Pulmonary artery endothelial cell (primary cell): ENCODE measurements at places on chromosomes 5 and 9.

DNA sequence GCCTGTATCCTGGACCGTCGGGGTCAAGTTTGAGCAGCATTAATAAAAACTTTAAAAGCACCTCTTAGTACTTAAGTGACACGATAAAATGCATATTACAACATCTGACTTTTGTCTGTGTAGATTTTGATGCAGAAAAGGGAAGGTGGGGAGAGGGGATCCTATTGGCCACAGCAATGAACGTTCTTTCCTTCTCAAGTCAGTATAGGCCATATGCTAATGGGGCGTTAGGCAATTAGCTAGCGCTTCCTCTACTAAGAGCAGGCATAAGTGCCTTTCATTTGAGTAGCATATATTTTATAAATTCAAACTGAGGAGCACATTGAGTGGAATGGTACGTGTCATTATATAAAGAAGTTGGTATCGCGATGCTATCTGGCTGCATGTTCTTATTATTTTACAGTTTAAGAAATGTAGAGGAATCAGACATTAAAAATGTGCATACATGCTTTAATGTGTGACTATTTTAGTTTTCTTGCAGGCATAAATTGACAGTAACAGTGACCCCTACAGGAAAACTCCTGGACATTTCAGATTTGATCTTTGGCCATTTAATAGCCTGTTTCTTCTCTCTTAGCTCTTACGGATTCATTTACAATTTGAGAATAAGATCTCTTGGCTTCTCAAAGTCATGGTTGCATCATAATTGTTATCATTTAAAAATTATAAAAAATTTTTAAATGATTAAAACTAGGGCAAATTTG, 1.1 kb upstream of the GNA14 start:
- DNase-seq = no peak

DNA sequence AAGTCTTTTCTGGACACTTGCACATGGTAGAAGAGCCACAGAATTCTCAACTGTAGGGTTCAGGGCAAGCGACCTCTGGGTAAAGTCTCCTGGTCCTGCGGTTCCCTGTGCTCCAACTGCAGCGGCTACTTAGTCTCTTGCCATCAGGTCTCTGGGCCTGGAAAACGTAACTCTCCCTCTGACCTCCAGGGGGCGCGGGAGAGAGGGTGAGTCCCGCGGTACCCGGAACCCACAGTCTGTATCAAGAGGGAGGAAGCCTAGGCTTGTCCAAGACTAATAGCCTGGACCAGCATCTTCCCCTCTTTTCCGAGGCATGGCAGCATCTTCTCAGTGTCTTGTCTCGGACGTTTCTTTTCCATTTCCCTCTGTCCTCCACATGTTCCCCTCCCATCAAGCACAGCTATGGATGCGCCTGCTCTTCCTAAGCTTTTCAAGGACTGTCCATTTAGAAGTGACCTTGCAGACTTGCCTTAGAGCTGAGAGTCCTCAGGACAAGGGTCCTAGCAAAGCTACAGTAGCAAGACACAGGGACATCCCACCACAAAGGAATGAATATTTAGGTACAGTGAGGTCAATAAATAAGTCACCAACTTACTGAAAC, 59.3 kb downstream of the FSTL4 start:
- DNase-seq = no peak

DNA sequence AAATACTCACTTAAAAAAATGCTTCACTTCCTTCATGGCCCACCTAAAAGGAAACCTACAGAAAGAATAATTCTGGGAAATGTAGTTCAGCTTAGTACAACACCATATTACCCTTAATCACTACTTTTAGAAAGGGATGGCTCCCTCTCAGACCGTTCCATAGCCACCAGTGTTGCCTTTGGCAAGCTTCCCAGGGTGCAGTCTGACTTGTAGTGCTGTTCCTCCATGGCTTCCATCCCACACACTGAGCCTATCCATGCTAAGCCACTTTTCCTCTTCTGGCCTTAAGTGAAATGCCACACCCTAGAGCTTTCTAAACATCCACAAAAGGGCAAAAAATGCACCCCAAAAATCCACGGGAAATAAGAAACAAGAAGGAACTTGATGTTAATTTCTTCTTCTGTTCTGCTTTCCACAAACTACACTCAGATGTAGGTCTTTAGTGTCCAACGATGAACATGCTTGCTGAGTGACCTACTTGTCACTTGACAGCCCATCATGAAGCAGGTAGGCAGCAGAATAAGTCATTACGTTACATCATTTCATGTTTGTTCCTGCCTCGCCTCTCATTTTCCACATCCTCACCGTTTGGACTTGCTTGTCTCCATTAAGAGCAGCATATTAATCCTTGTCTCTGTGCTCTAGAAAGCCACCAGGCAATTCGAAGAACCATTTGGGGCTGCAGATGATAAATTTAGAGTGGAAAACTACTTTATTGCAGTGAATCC, 391.1 kb upstream of the GRAMD2B start:
- no peak for DNase-seq

GRCh38 chr5:39604491-39604890, 179.7 kb upstream of the DAB2 start:
- no peak for DNase-seq

- no peak for DNase-seq
These were observed 161.7 kb downstream of the OXCT1 start for GRCh38 chr5:41708604-41708940.

DNA sequence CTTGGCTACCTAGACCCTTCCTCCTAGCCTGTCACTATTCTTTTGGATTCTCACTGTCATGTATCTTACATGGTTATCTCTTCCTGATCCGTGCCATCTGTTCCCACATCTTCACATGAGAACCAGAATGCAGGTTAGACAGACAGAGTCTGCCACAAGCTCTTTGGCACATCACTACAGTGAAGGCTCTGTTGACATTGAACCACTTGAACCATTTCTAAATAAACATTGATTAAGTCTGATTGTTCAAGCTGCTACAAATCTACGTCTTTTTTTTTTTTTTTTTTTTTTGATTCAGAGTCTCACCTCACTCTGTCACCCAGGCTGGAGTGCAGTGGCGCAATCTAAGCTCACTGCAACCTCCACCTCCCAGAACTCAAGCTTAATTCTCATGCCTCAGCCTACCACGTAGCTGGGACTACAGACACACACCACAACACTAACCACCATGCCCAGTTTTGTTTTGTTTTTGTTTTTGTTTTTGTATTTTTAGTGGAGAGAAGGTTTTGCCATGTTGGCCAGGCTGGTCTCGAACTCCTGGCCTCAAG, 85.1 kb upstream of the LRRTM2 start:
- no peak for DNase-seq

DNA sequence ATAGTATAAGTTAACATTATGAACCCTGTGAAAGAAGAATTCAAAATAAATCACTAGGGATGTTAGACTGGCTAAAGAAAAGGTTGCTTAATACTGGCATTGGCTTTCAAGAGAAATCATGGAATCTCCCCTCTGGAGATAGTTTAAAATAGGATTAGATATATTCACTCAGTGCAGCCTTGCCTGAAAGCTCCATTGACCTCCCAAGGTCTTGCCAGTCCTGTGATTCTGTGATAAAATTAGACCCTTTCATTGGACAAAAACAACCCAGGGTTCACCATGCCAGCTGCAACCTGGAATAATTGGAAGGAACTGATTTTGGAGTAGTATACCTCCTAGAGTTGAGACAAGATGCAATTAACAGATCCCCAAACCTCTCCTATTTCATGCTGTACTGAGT, 588.1 kb upstream of the MEF2C start:
- no peak for DNase-seq

- no peak for DNase-seq
These were observed 6.3 kb downstream of the PDCD1LG2 start for GRCh38 chr9:5516453-5517220.

DNA sequence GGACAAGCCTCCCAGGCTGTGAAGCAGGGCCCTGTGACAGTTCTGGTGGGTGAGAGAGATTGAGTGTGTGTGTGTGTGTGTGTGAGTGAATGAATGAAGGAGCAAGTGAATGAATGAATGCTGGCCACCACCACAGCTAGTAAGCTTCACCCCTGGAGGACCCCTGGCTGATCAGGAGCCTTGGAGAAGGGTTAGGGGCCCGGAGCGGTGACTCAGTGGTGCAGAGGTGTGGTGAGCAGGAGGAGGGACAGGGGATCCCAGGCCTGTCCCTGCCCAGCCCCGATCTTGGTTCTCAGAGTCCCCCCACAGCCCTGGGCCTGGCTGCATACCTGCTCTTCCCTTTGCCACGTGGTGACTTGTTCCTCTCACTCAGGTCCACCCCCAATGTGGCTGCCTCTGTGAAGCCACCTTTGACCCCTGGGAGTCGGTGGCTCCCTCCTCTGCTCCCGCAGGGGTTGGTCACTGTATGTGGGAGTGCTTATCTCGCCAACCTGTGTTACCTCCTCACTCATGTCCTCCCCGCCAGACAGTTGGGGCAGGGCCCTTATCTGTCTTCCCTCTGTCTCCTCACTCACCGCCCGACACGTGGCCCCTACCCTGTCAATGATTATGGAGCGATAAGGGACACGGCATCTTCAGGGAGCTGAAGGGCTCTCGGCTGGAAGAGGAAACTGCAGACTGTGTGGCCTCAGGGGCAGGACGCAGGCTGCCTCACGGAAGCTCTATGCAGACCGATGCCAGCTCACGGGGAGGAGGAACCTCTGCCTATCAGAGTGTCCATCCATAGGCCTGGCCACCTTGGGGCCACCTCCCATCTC, 99.9 kb upstream of the PITX1 start:
- DNase-seq = no peak
